IPS-NIHi11 (cell line): ENCODE measurements at places on chromosomes 1 and 21.
A peak's percentile ranks its signal among the peaks of the same experiment; 100 is the strongest.

- no peak for DNase-seq
These were observed 41.8 kb upstream of the SLC16A1 start for GRCh38 chr1:112997781-112998180.

DNA sequence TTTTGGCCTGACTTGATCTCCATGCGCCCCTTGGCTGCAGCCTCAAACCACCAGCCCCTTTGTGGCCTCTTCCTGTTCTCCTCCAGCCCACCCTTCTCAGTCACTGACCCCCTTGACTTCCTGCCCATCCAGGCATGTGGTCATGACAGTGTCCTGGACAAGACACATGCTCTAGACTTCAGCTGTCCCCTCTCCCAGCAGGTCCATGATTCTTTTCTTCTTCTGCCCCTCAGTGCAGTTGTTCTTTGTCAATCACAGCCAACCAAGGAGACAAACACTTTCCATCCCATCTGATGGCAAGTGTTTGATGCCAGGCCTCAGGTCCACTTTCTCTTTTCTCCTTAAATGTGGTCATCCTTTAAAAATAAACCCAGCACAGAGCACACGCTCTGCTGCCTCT is 49.7 kb downstream of the SYT6 start:
- DNase-seq, result no peak

DNA sequence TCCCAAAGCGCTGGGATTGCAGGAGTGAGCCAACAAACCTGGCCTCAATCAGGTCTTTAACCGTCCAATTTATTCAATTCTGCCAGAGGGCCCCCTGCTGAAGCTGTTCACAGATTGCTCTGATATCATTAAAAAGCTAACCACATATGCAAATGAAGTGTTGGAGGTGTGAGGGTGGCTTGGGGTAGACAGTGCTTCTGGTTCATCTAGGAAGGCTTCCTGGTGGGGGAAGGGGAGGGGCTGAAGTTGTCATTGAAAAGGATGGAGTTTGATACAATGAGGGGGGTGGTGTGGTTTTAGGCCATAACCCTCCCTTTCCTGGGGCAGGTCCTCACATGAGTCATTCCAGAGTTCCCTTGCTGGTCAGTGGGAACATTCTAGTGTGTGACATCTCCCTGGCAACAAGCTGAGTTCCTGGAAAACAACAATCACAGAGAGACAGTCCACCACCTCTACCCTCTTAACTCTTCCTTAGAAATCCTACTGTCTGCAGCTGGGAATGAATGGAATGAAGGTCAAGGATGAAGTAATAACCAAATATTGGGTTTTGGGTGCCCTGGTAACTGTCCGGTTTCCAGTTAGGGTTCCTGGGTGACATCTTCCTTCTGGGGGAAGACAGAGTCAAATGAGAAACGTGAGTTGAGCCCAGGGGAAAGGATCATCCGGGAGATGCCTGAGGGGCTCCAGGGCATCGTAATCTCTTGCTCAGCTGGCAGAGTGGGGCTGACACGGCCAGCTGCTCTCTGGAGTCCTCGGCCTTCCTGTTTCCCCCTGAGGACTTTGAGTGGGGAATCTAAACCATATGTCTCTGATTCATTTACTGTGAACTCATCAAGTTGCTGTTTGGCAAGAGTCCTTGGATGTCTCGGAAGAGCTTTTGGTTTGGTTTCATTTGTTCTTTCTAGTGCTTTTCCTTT is 32.2 kb downstream of the BATF3 start:
- no peak for DNase-seq

- no peak for DNase-seq
These were observed 47.7 kb downstream of the SPEN start for GRCh38 chr1:15895233-15895632.

DNA sequence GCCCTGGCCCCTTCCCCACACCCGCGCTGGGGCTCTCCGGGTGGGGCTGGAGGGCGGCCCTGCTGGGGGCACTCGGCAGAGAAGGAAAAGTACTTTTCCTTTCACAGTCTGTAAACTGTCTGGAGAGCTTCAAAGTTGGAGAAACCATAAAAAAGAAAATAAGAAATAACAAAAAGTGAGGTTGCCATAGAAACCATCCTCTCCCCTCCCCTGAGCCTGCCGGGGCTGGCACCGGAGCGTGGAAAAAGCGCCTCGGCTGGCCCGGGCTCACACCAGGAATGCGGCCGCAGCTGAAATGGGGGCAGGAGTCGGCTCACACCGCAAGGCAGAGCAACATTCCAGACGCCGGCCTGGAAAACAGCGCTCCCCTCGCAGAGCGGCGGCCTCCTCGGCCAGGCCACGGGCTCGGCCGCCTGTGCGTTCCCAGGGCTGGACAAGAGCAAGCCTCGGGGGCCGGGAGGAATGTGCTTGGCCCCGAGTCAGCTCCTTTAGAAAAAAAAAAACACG is 69.2 kb downstream of the MORN1 start:
- DNase-seq, result peak; percentile 85

DNA sequence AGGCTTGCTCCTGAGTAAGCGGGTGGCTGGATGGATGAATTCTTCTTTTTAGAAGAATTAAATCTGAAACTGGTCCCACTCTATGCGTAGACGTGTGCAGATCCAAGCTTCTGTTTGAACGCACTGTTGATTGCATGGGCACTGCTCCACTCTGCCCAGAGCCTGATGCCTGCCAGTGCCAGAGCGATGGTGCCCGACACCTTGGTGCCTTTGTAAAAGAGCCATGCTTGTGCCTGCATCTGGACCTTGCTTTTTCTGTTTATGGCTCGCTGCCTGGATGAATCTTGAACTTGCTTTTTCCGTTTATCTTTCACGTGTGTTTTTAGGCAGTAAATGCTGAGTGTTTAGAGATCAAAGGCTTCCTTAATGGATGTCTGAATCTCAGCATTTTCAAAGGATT is 15.0 kb upstream of the PWP2 start:
- DNase-seq, result no peak
